ENCODE measurements at places on chromosomes 5 and 9.

DNA sequence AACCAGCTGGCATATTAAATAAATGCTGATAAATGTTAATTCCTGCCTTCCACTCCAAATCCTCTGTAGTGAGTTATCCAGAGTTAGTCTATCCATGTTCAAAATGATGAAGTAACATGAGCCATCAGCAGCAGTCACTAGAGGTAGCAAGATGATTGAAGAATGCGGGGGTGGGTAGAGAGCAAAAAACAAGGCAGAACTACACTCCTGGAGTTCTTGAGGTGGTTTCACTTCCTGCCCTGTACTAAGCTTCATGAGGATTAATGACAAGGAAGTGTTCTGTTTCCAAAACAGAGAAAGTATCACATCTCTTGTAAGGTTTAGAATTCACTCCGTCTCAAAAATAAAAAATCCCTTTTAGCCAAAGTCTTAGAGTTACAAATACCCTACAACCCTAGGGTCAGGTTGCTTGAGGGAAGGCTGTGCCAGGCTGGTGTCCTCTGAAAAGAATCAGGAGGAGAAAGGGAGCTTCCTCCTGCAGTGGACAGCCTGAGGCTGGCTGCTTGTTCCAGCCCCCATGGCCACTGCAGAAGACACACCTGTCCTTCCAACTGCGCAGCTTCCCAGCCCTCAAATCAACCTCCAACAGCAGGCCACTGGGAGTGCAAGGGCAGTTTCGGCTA lies 180.2 kb downstream of the DENND1A start:
- no peak for DNase-seq

DNA sequence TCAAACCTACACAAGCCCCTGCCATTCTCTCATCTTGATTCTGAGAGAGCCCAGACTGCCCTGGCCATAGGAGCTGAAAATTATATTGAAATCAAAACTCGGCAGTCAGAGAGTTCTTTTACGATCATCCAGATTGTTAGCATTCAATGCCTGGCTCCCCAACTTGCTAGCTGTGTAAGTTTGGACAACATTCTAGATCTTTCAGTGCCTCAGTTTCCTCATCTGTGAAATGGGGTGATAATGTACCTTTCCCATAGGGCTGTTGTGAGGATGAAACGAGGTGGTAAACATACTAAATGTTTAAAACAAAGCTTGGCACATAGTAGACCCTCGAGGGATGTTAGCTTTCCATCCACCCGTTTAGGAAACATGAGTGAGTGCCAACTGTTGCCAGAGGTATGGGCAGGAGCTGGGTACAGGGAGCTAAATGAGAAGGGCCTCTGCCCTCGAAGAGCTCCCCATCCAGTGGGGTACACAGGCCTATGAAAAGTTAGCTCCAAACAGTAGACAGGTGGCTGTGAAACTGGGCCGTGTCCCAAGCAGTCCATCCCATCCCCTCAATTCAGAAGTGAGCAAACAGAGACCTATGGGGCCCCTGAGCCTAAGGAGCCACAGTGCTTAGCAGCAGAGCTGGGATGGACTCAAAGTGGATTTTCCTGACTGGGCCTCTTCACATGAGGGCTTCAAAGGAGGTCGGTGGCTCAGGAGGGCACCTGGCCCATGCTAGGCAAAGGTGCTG lies 17.3 kb upstream of the IGFBPL1 start:
- no peak for DNase-seq

- DNase-seq, result no peak
These were observed 591.4 kb downstream of the CCDC171 start for GRCh38 chr9:16143947-16144890.

DNA sequence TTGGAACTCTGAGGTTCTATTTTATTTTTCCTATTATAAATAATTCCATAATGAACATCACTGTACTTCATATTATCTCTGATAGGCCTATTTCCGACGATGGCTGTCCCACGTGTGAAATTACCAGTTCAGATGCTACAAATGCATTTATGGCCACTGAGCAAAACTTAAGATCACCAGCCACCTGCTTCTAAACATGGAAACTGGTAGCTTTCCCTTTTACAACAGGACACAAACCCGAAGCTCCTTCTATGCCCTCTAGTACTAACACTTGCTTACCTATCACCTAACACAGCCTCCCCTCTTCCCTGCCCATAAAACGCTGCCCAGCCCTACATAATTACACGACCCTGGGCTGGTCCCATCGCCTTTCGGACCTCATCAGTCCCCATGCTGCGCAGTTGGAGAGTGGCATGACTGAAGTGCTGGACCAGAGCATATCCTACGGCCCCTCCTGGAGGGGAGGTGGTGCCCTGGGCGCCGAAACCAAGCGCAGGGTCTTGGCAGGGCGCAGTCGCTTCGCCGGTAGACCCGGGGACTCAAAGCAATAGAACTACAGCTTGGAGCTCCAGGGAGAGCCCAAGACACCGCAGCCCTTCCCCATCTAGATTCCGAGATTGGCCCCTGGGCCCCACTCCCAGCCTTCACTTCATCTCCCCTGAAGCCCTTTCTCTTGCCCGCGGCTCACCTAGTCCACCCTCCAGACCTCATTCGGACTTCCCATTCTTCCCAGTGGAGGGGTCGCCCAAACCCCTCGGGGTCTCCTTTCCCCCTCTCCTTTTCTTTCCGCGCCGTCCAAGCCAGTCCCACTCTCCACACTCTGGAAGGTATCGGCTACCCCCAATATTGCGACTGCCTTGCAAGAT lies 1.0 kb upstream of the SAP30L start:
- DNase-seq, result peak; percentile 49

GRCh38 chr5:35822511-35822910 lies 34.2 kb upstream of the IL7R start:
- DNase-seq, result no peak

DNA sequence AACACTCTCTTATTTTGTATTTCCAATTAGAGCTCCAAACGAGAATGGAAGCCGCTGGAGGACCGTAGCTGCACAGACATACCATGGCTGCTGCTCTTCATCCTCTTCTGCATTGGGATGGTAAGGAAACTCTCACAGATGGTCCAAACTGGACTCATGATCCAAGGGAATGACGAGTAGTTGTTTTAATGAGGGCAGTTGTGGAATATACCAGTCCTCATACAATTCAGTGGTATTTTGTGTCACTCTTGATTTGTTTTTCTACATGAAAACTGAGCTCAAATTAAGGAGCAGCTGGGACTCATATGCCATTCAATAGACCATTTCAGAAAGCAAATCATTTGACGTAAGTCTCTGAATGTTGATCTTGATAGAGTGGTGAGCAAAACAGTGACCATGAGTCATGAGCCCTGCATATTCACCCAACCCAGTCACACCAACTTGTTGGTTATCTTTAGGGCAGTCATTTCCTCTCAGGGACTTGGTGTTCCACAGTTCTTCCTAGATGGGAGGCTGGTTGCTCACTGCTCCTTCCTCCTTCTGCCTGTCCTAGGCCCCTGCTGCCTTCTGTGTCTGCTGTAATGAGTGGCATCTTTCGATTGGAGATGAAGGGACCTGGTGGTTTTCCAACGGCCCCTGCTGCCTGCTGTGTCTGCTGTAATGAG lies 54.9 kb downstream of the SLC44A1 start:
- DNase-seq, result no peak

DNA sequence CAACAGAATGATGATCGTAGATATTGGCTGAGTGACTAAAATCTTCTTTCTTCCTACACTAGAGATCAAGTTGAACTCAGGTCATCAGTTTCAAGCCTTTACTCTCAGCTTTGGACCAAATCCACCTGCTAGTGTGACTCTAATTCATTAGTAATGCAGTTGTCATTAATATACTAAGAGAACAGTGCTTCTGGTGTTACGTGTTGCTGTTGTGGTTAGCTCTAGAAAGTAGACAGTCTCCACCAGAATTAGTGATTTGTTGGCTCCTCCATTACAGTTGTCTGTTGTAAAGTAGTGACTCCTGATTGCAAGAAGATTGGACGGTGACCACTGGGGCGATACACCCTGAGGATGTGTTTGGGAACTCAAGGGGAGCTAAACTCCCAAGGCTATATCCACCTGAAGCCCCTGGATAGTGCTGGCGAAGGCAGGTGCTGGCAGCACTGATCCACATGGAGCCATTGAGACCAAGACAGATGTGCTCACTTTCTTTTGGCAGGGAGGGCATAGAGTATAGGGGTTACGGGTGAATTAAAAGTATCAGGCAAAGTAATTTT lies 3.1 kb downstream of the CAMK4 start:
- DNase-seq, result no peak

- no peak for DNase-seq
These were observed 202.3 kb upstream of the IRX1 start for GRCh38 chr5:3393122-3393919.

DNA sequence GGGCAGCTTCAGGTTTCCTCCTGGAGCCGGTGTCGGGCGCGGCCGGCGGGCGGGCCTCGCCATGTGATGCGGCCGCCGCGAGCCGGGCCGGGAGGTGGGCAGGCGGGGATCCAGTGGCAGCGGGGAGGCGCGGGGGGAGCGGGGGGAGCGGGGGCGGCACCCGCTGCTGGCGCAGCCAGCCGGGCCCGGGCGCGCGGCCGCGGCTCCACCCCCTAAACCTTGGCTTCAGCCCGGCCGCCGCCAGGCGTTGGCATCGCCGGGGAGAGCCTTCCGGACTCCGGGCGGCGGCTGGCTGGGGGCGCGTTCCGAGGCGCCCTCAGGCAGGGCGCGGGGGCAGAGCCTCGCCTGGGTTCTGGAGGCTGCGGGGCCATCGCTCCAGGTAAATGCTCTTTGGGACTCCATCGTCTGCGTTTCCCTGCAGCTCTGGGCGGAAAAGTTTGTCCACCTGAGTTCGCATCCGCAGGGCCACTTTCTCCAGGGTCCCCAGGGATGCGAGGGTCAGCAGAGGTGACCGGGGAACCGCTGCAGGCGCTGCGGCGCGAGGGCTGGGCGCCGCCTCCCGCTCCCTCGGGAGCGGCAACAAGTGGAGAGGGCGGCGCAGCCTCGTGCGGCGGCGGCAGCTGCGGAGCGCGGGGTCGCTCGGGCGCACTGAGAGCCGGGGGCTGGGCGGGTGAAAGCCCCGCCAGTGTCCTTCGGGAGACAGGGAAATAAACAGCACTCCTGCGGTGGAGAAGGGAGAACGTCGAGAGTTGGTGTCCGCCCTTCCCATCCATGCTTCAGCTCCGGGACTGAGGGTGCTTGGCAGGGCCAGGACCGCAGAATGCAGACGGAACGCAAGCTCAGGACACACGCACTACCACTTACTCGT lies at the start of gene ARHGEF28:
Gene ARHGEF28 (plus strand): TSS at position 253 of the 868 bp plus-strand sequence. CDS start 58,656 bp downstream, outside the sequence.
- peak; percentile 59 for DNase-seq

DNA sequence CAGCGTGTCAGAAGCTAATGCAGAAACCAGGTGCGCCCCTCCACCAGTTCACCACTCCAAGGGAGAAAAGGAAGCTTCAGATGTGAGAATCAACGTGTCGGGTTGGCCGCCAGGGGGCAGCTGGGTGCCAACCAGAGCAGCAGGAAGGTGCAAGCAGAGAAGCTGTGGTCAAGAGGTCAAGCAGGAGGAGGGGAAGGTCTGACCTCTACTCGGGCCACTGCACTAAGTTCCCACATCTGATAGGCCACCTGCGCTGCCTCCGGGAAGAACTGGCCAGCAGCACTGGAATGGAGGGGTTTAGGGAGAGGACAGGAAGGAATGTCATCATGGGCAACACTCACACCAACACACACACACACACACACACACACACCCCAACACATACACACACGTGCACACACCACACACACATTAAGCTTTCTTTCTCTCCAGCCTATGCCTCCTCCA lies 31.4 kb downstream of the ANXA6 start:
- peak; percentile 65 for DNase-seq

DNA sequence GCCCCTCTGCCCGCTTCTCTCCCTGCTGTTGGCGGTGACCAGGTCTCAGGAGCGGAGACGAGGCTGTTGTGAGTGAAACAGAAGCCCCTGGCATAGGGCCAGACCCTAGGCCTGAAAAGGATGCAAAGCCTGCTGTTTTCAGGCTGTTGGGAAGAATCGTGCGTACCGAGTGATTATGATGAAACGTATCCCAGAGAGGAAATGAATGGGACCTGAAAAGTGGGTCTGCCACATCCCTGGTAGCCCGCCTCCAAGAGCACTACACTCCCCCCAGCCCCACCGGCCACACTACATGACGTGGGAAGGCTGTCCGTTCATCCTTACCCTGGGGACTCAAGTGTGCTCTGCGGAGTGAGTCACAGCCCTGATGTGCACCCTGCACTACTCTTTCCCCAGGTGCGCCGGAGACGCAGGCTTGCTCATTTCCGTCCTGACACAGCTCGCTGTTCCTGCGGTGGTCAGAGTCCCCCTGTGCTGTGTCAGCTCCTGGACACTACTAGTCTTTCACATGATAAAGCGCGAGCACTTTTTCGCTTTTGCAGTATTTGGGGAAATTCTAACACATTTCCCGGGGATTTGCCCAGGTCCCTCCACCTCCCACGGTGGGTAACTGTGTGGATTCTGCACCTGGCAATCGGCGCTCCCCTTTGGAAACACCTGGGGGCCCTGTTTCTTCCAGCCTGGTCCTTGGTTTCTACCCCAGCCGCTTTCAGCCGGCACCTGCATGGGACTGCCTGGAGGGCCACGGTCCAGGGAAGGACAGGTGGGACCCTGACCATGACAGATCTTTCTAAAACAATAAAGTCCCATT lies 91.5 kb downstream of the ANKRD33B start:
- DNase-seq, result no peak

GRCh38 chr5:66498791-66499207 lies 97.4 kb upstream of the MAST4 start:
- DNase-seq, result no peak

- DNase-seq, result peak; percentile 70
These were observed 24.3 kb upstream of the POMT1 start for GRCh38 chr9:131478421-131478868.

DNA sequence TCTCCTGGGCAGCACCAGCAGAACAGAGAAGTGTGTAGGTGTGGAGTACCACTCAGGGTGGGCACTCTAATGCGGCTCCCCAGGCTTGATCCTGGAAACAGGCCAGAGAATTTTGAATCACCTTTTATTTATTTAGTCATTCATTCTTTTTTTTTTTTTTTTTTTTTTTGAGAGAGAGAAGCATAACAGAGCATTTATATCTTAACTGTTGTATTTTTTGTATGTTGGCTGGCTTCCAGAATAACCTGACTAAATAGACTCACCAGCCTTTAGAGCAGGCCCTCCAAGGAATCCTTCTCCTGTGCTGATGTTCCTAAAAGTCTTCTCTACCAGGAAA lies 153.4 kb downstream of the PIK3R1 start:
- no peak for DNase-seq

DNA sequence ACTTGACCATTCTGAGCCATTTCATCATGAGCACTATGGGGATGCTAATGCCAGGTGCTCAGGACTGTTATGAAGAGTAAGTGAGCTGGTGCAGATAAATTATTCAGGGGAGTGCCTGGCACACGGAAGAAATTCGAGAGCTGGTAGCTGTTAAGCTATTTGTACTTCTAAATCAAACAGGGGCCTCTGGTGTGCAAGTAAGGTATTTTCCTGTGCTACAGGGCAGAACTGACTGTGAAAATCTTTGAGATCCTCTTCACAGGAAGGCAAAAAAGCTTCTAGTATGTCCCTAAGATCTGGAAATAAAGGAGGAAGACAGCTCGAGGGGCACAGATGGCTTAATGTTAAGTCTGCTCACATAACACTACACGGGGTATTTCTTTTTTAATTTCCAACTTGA lies 106.3 kb upstream of the SPOCK1 start:
- DNase-seq, result no peak

GRCh38 chr9:68961587-68961986 lies 52.3 kb downstream of the PRKACG start:
- DNase-seq, result no peak

All from HuH-7 (cell line).